ENCODE measurements at places on chromosomes 5 and 9.
A peak's percentile ranks its signal among the peaks of the same experiment; 100 is the strongest.

DNA sequence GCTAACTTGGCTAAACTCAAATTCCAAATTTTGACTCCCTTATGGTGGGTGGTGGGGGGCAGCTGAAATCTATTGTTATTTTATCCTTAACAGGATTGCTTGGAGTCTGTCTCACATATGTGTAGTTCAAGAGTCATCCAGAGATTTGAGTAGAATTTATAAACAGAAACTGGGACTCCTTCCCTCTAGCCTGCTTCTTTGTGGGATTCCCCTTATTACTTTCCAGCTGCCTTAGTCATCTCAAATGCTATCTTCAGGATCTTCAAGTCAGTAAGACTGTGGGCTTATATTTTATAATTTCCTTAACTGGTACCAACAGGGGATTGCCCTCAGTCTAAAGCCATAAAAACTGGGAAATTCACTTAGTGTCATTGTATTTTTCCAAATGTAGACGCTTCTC is 55.5 kb downstream of the NNT start:
- peak; percentile 15 for DNase-seq

GRCh38 chr9:135857371-135857786 is 50.0 kb downstream of the CAMSAP1 start:
- DNase-seq: peak; percentile 56

GRCh38 chr5:122119205-122119604 is 10.1 kb upstream of the ZNF474 start:
- no peak for DNase-seq

- DNase-seq: no peak
Observed at GRCh38 chr9:105441616-105442160, 6.1 kb upstream of the FSD1L start.

- no peak for DNase-seq
Observed at GRCh38 chr5:74079971-74080556, 454.1 kb downstream of the ARHGEF28 start.

DNA sequence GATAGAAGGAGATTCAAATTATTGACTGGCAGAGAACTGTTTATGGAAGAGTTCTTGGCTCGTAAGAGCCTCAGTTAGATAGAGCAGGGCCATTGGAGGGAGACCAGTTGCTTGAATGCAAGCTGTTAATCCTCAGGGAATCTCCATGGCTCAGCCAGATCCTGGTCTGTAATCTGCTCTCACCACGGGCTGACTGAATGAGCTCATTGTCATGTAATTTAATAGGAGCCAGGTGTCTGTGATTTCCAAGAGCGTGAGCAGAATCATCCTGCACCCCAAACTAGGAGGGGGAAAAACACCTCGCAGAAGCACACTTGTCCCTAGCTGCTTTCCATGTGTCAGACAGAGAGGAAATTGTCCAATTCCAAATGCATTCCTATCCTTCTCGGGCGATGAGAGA is 19.1 kb upstream of the KCNMB1 start:
- no peak for DNase-seq
